Right renal cortex interstitium (tissue), 3 donors: ENCODE measurements at places on chromosomes 3 and 15. TPM values are rescaled to one million over a fixed set of nuclear protein-coding genes. Genes with fewer than 3 reads are reported as not detected.

DNA sequence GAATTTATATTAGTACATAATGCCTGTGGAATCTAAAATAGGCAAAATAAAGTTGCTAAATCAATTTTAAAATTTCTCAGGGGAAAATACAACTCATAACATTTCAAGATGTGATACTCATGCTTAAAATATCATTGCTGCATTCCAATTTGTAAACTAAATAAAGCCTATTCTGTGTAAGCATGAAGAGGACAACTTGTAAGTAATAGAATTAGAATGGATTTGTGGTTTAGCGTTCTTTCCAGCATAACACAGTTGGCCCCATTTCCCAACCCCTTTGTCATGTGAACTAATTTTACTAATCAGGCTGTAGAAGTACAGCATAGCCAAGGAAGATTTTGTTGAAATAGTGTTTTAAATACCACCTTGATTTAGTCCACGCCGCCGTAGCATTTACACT lies 437.2 kb downstream of the SI start:
- DNase-seq = no peak

DNA sequence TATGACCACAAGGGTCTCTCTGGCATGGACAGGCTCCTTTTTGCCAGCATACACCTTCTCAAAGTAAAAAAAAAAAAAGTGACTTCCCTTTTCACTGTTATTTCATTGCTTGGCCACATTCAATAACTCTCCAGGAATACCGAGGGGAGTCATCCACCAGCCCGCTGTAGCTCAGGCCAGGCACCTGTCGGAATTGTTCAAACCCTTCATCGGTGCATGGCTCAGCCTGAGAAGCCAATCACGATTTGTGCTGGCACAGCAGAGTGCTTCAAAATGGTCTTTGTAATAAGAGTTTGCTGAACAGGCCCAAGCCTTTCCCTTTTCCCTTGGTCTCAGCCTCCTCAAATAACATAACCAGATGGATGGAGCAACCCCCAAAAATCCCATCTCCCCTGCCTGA lies 145.4 kb downstream of the PDZRN3 start:
- DNase-seq = no peak

DNA sequence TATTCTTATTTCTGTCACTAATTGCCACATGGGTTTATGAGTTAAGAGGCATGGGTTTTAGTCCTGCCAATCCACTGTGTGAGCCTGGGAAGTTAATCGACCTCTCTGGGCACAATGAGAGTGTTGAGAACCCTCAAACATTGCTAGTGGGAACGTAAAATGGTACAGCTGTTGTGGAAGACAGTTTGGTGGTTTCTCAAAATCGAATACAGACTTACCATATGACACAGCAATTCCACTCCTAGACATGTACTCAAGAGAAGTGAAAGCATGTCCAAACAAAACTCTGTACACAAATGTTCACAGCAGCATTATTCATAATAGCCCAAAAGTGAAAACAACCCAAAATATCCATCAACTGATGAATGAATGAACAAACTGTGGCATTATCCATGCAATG lies 5.7 kb upstream of the GNB5 start:
- no peak for DNase-seq

GRCh38 chr3:110293660-110294059 lies 778.0 kb upstream of the NECTIN3 start:
- no peak for DNase-seq

- no peak for DNase-seq
These were observed 106.0 kb downstream of the MYH15 start for GRCh38 chr3:108404368-108404767.

DNA sequence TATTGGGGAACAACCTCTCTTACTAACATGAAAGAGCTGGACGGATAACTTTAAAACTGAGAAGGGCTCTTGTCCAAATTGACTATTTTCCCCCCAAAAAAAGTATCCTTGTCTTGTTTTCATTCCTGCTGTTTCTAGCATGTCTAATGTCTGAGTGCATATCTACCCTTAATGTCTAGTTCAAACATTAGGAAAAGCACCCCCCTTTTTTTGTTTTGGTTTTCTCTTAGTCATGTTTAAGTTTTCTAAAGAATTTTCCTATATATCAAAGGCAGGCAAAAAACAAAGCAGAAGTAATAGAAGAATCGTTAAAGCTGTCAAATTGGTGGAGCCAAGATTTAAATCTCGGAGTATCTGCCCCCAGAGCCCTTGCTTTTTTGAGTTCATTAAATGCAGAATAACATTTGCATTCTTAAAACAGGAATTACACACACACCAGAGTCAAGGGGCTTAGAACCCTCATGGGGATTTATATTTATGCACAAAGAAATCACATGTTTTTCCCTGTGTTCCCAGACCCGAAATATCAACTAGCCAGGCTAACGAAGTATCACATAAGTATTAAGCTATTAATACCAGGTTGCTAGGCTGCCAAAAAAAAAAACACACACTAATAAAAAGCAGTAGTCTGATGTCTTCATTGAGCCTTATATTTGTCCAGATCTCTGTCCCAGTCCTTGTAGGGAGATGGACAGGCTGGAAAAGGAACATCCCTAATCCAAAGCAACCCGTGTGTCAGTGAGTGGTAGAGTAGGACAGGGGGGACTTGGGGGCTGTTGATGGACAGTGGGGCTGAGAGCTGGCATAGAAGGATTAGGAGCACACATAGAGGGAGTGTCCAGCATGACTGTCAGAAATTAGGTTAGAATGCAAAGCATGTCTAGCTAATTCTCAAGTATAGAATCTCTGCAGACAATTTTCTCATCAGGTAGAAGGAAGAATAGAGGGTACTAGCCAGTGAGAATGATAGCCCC lies 103.6 kb upstream of the BFSP2 start:
- DNase-seq = no peak

DNA sequence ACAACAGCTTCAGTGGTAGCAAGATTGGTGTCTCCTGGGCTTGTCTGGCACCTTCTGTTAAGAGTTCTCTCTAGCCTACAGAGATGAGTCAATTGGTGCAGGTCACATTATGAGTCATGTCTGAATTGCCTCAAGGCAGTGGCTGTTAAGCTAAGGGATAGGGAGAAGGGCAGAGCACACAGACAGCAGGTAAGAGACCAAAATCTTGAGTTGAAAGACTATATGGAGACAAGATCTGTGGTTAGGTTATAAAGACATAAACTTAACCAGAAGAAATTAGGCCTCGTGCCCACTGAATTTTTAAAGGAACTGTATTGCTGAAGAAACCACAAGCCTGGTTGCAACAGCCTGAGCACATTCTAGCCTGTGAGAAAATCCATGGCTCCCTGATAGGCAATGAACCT lies 19.2 kb upstream of the KPNA1 start:
- DNase-seq = no peak

DNA sequence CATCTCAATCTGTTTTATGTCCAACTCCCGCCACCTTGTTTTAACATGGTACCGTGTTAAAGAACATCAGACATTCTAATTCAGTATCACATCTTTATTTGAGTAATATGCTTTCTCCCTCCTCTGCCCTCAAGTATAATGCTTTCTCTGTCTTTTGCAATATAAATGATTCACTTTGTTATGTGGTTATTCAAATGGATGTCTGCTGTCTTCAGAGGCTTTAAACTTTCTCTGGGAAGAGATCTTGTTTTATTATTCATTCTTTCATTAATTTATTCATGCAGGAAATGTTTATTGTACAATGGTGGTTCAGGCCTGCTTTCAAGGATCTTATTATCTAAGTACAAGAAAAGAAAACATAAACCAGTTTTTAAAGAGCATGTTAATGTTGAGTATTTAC lies 57.1 kb downstream of the RAP2B start:
- no peak for DNase-seq

- no peak for DNase-seq
These were observed 277.6 kb downstream of the LPP start for GRCh38 chr3:188431553-188431952.

CCR5 gene
- polyA plus RNA-seq = 0.46 TPM

BFSP2 gene
- polyA plus RNA-seq = 0.67 TPM
